Stimulated activated CD4-positive, alpha-beta T cell treated with anti-CD3 and anti-CD28 coated beads, Interleukin-2, amount 100 ng/mL, for 24 hours (primary cell): ENCODE measurements at places on chromosomes 2 and 18.

GRCh38 chr2:201358684-201359083 lies 1.5 kb upstream of the FLACC1 start:
- peak; percentile 19 for DNase-seq

DNA sequence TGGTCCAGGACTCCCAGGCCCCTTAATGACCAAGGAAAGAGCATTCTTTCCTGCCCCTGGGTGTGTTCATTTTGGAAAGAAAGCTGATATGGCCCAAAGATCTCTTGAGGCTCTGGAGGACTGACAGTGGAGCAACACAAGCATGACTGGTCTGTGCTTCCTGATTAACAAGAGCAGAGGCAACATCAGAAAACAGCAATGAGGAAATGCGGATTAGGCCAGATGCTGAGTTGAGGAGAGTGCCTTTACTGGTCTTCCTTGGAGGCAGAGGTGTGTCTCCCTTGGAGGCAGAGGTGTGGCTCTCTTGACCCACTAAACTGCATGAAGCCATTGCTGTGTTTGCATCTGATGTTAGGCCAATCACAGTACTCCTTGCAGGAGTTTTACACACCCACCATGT lies 19.9 kb downstream of the IL36B start:
- DNase-seq = no peak

GRCh38 chr2:20001361-20001863 lies 11.1 kb downstream of the MATN3 start:
- no peak for DNase-seq

GRCh38 chr2:600542-601386 lies 76.4 kb downstream of the TMEM18 start:
- no peak for DNase-seq

DNA sequence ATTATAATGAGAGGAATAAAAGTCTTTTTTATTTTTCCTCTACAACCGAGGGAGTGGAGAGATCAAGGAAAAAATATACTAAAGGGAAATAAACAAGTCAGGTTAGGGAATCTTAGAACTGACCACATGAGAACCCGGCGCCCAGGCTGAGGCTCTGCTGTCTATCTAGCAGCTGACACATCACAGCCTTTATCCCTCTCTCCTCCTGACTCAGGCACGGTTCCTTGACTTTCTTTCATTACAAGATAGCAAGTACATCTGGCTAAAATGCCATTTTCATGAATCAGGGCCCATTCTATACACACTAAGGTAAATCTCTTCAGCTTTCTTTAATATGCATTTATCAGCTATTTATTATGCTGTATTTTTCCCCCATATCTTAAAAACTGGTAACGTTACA lies 296.0 kb downstream of the TMX3 start:
- no peak for DNase-seq

- DNase-seq = no peak
Measured at GRCh38 chr2:156700681-156701080, 264.5 kb downstream of the GPD2 start.

DNA sequence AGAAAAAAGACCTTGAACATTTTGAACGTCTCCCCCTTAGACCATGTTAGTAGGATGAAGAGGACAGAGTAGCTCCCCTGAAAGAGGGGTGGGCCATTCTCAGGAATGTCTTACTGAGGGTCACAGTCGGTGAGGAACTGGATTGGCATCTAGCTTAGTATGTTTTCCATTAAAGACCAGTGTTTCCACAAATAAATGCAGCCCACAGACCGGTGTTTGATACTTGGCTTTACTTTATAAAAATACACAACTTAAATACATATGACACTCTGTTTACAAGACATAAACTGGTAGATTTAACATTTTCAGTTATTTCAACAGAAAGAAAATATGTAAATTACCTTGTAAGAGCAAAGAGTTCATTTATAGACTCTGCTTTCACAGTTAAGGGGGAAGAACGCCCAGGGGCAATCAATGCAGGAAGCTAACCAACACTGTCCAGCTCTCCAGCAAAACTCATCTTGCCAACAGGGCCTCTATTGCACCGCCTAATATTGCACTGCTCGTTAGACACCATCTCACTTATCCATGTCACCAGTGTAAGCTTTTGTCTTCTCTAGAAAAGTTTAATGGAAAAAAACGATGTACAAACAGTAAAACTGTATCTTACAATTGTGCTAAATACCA lies 23.5 kb upstream of the ADCY3 start:
- no peak for DNase-seq

- DNase-seq = no peak
Measured at GRCh38 chr2:120513776-120514357, 167.9 kb downstream of the INHBB start.

DNA sequence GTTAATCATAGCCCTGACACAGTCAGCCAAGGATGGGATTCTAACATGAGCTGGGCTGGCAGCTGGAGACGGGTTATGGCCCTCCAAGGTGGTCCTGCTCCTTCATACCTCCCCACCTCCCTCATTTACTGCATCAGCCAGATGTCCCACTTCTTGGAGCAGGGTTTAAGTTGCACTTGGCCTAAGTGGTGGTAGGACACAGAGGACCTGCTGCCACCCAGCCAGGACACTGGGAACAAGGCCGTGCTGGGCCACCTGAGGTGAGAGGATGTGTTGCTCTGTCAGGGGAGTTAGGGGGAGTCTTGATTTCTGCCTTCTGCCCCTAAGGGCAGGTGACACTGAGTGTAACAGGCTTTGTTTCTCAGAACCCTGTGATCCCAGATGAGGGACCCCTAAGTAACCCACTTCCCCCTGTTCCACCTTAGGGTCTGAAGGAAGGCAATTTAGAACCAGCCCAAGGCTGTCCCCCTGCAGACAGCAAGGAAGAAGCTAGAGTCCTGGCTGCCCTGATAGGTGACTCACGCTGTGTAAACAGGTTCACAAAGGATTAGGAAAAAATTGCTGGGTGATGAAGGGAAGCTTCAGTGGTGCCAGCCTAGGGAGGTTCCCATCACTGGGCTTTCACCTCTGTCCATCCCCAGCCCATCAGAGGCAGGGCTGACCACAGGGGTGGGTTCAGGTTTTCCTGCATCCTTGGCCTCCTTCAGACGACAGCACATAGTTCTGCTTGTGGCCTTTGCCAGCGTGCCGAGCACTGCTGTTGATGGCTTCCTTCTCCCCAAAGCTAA lies 114.3 kb upstream of the MCFD2 start:
- DNase-seq = no peak

- no peak for DNase-seq
Measured at GRCh38 chr2:98909317-98910211, 26.5 kb downstream of the CRACDL start.

DNA sequence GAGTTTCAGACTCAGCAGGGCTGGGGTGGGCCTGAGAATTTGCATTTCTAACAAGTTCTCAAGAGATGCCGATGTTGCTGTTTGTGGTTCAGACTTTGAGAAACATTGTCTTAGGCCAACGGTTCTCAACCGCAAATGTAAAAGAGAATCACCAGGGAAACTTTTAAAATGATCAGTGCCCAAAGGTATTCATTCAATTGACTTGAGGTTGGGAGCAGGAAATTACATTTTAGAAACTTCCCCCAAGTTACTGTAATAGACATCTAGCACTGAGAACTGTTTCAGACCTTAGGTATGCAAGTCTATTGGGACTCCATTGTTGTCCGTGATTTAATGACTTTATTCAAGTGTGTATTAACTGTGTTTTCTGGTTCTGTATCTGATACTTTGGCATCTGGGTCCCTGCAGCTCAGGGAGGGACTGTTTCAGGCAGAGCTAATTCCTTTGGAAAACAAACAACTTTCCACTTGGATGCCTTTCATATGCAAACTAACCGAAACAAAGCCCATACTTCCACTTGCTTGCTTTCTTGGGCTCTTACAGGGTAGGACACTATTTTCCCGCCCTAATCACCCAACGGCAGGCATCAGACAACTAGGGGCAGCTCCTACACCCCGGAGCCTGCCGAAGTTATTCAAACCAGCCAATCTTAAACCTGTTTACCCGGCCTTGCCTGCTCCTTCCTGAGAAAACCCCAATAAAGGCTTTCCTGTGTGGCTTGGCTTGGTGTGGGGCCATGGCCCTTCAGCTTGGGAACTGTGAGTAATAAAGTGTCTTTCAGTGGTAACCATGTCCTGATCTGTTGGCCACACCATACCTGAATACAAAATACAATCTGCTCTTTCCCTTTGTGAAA lies 97.6 kb downstream of the POLE4 start:
- no peak for DNase-seq

GRCh38 chr18:47815486-47816270 lies 114.8 kb downstream of the SMAD2 start:
- no peak for DNase-seq

- DNase-seq = no peak
Measured at GRCh38 chr2:207770602-207771404, 1.1 kb upstream of the FZD5 start.

GRCh38 chr2:7430869-7431641 lies 513.8 kb downstream of the RNF144A start:
- DNase-seq = peak; percentile 53

- DNase-seq = no peak
Measured at GRCh38 chr2:110752871-110753270, 20.5 kb downstream of the ACOXL start.

DNA sequence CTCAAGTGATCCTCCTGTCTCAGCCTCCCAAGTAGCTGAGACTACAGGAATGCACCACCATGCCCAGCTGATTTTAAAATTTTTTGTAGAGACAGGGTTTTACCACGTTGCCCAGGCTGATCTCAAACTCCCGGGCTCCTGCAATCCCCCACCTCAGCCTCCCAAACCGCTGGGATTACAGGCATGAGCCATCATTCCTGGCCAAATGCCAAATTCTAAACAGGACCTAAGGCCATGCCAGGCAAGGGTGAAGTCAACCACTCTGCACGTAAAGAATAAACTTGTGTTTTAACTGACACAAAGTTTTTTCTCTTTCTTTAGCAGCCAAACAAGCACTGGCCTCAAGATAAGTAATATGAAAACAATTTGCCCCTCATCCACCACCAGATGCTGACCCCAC lies 37.4 kb upstream of the SATB2 start:
- DNase-seq = no peak

GRCh38 chr2:217766356-217766755 lies 236.4 kb downstream of the TNS1 start:
- DNase-seq = no peak

GRCh38 chr2:222105046-222105445 lies 193.8 kb downstream of the PAX3 start:
- DNase-seq = no peak

- no peak for DNase-seq
Measured at GRCh38 chr2:175688243-175688642, 313.8 kb downstream of the LNPK start.

GRCh38 chr18:51236225-51236624 lies 38.7 kb upstream of the MEX3C start:
- no peak for DNase-seq

- no peak for DNase-seq
Measured at GRCh38 chr2:152648336-152648735, 68.9 kb downstream of the PRPF40A start.

GRCh38 chr2:236972491-236973342 lies 113.0 kb upstream of the COPS8 start:
- DNase-seq = no peak

DNA sequence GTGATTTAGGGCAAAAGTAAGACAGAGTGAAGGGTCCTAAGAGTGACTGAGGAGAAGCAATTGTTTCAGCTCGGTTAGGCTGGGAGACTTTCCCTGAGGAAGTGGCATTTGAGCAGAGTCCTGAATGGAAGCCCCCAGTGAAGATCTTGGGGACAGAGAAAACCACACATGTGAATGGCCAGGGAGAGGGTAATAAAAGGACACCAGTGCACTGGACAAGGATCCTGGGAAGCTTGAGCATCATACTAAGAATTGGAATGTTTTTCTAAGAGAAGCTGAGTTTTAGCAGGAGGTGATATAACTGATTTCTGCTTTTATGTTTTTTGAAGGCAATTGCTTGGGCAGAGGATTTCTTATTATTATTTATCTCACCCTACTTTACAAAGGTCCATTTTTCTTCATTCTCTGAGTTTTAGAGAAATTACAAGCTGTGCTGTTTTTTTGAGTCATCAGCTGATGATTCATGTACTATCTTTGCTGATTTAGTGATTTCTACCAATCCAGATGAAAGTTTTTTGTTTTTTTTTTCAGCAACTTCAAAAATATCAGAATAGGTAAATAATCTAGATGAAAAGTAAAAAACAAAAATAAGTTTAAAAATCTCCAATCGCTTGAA lies 43.5 kb downstream of the MFSD6 start:
- DNase-seq = no peak

GRCh38 chr18:43022874-43023273 lies 92.6 kb downstream of the RIT2 start:
- DNase-seq = no peak

DNA sequence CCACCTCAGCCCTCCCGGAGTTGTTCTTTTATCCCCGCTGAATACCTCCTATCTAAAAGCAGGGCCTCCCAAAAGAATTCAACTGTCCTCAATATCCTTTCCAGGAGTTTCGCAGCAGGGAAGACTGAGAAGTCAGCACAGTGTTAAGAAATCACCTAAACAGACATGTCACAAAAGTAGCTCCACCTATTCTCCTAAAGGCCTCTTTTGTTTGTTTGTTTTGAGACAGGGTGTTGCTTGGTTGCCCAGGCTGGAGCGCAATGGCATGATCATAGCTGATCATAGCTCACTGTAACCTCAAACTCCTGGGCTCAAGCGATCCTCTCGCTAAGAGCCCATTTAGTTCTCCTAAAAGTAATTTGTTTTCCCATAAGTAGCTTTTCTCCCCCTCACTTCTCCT lies 53.8 kb downstream of the TEX44 start:
- DNase-seq = no peak
